ENCODE measurements at places on chromosomes 1 and 21. TPM values are rescaled to one million over a fixed set of nuclear protein-coding genes. Genes with fewer than 3 reads are reported as not detected.

The TAGLN2 gene
- total RNA-seq, result 929 TPM

The GPR37L1 gene
- 0.03 TPM for total RNA-seq

The SPRR2F gene
- not detected for total RNA-seq

The SPATA46 gene
- total RNA-seq, result not detected

The PTPN14 gene
- total RNA-seq, result 46.0 TPM

The ADCY10 gene
- not detected for total RNA-seq

The RNPC3 gene
- 3.7 TPM for total RNA-seq
